ENCODE measurements at places on chromosomes 12 and 14.
A peak's percentile ranks its signal among the peaks of the same experiment; 100 is the strongest.

GRCh38 chr14:88823968-88824313 lies 510 bp upstream of the TTC8 start:
- DNase-seq = no peak

DNA sequence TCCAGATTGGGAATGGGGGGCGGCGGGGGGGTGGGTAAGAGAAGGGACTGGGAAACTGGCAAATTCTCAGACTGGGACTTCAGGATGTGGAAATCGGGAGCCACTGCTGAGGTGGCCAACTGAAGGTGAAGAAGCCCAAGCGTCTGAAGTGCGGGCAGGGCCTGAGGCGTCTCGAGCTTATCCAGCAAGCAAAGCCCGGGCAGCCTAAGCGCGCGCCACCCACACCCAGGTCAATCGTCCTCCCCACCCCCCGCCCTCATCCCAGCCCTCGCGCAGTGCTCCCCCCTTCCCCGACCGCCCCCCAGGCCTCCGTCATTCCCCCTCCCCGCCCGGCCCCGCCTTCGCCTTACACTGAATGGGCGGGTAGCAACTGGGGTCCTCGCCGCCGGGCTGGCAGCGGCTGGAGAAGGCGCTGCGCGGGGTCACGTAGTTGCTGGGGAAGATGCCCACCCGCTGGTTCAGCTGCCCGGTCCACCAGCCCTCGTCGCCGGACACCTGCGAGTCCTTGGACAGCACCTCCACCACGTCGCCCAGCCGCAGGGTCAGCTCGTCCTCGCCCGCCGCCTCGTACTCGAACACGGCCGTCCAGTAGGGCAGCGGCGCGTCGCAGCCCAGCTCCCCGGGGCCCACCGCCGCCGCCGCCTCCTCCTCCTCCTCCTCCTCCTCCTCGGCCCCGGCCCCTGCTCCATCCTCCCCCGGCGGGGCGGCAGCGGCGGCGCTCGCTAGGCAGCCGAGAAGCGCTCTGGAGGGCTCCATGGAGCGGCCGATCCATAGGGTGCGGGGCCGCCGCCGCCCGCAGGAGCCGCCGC lies 693 bp downstream of the MAP3K9 start:
- no peak for DNase-seq

- no peak for DNase-seq
Observed at GRCh38 chr12:67750513-67751183, 102.1 kb downstream of the DYRK2 start.

DNA sequence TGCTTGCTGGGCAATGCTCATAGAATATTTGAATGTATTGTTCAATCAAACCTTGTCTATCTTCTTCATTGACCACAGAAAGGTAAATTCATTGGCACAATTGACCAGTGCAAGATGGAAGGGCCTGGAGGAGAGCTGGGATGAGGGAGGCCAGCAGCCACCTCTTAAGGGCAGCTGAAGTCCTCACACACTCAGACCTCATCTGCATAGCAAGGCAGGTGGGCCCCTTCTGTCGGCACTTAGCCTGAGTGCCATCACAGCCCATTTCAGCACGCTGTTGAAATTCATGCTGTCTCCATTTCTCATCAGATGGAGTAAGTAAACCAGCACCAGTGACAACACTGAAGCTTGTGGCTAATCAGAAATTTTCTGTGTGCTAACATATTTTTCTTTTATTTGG lies 25.4 kb upstream of the HMGA2 start:
- DNase-seq = no peak

GRCh38 chr12:89355243-89356068 lies 3.2 kb upstream of the DUSP6 start:
- DNase-seq = no peak

DNA sequence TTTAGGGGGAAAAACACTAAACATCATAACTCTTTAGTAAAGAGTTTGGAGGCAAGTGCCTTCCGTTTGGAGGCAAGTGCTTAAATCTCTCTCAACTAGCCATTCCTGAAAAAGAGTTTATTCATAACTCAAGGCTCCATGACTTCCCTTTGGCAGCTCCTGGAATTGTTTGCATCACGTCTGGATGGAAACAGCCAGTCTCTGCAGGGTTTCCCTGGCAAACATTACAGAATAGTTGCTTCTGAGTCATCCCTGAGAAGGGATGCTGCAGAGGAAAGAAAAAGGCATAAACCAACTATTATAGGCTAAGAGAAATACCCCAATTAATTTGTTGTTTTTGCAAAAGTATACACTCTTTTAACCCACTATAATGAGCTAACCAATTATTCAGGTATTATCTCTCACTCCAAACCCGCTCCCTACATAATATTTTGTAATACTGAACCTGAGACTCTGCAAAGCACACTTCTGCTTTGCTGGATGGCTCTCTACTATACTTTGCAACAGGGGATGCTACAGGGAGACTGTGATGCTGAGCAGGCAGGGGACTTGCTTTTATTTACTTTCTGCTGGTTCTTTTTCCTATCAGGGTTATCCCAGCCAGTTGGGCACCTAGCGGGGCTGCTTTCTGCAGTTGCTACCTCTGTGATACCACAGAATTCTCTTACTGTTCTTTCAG lies 497.7 kb downstream of the FUT8 start:
- DNase-seq = no peak

DNA sequence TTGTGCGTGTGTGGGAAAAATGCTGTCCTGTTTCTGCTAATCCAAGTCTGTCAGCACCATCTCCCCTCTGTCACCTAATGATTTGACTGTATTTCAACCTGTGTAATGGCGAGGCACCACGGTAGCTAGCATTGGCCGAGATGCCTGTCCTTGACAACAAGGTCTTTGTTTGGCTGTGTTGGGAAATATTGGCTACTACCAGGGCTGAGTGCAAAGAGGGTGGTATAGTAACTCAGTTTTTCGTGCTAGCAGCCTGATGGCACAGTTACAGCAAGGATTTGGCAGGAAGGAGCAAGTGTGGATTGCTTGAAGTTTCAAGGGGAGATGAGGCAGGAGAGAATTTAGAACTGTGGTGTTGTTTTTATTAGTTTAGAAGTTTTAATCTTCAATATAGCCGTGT lies 440.3 kb upstream of the RGS6 start:
- no peak for DNase-seq

DNA sequence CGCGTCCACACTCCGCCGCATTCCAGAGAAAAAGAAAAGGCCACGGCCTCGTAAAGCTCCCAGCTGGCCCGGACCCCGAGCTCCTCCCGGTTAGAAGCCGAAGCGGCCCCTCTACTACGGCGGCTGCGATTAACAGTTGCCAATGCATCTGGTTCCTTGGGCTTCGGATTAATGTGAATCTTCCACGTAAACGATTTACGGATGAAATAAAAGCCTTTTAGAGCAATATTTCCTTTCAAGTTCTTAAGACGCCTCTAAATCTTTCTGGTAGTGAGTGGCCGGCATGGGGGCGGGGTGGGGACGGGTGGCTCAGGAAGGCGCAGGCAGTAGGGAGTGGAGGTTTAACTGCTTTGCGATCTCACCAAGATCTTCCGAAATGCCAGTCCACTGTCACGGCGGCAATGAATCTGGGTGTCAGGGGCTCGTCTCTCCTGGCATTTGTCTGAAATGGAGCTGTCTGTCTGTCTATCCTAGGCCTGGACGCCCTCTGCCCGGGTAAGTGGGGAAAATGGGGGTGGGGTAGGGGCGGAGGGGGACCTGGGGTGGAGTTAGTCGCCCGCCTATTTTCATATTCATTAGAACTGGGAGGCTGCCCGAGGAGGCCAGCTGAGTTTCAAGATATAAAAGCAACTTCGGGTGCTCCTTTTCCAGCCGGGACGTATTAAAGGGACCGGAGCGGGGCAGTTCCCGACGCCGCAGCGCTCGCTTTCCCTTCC lies 413 bp upstream of the ALX1 start:
- no peak for DNase-seq

- DNase-seq = peak; percentile 49
Observed at GRCh38 chr14:70907996-70908934, 1.0 kb downstream of the PCNX1 start.

DNA sequence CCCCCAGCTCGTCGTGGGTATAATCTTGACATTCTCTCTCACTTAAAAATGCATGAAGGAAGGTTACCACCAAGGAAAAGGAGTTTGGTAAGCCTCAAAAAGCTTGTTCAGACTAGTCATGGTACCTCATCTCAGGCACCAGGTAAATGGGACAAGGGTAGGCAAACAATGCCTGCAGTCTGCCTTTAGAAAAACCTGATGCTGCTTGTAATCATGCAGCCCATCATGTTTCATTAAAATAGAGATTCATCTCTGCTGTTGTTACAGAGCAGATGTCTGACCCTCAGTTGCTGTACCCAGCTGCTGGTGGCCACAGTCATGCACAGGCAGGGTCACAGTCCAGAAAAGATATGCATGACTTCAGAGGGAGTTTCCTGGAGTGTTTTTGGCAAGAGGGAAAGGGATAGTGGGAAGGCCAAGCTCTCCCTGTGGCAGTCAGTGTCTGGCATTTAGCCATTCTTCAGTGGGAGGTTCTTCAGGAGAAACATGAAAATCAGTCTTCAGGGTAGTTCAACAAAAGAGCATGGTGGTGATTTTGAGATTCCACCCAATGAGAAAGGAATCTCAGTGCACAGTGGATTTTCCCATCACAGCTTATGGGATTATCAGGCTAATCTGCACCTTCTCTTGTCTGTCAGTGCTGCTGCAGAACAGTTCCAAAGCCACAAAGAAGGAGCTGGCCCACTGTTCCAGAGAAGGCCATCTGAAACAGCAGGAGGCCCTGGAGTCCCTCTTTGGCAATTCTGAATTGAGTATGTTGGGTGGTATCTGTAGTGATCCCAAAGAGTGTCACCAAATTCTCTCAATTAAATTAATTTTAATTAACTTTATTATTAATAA lies 202.7 kb upstream of the FRMD6 start:
- no peak for DNase-seq

- peak; percentile 33 for DNase-seq
Observed at GRCh38 chr12:7716381-7716780, 5.1 kb downstream of the DPPA3 start.

- peak; percentile 72 for DNase-seq
Observed at GRCh38 chr14:93132472-93133065, 16.8 kb upstream of the ITPK1 start.

DNA sequence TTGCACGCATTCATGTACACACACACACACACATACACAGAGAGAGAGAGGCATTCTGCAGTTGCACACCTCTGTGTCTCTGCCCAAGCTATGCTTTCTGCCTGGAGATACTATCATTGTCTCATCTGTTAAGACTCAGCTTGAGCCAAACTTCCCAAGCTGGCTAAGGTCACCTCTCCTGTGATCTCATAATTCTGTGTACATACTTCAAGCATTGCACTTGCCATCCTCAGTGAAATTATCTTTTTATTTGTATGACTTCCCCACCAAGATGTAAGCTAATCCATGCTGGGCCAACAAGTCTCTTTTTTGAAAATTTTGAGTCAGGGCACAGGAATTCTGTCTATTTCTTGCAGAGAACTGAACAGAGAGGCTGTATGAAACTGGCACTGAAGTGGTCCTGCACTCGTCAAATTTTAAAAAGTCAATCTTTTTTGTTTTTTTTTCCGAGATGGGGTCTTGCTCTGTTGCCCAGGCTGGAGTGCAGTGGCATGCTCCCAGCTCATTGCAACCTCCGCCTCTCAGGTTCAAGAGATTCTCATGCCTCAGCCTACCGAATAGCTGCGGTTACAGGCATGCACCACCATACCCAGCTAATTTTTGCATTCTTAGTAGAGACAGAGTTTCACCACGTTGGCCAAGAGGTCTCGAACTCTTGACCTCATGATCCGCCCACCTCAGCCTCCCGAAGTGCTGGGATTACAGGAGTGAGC lies 44.3 kb downstream of the TMTC1 start:
- no peak for DNase-seq

DNA sequence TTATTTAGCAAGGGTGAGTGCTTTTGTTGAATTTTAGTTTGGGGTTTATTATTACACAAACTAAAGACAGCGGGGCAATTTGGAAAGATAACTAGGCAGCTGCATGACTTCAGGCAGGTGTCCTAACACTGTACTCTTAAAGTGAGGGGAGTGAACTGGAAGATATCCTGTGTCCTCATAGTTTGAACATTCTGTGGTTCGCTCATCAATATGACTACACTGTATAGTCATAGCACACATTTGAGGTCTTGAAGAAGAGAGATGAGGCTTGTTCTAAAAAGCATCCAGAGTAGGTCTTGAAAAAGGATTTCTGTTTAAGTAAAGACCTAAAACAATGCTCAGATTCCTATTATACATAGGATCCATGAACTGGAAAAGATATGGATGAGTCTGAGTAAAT lies 1.7 kb upstream of the MAP3K9 start:
- DNase-seq = no peak

GRCh38 chr14:65106736-65107135 lies 4.4 kb upstream of the MAX start:
- DNase-seq = no peak

- peak; percentile 74 for DNase-seq
Observed at GRCh38 chr12:49092086-49092815, 2.4 kb downstream of the DHH start.

- peak; percentile 57 for DNase-seq
Observed at GRCh38 chr14:72948481-72949138, 22.3 kb downstream of the DCAF4 start.

DNA sequence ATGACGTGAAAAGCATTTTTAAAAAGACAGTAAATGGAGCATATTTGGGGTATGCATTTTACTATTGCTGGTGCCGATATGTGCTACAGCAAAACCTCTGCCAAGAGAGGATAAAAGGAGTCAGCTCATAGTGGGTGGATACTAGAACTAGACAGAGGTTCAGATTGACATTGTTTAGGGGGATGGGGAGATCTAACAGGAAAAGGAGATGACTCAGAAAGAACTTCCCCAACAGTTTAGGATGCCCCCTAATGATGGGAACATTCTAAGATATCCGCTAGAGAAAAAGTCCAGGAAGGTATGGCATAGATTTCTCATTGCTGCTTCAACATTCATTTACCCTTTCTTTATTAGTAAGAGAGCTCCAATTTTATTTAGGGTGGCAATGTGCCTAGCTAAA lies 110.5 kb upstream of the CLEC14A start:
- DNase-seq = no peak

- DNase-seq = no peak
Observed at GRCh38 chr14:89236851-89237250, 180.2 kb downstream of the FOXN3 start.

DNA sequence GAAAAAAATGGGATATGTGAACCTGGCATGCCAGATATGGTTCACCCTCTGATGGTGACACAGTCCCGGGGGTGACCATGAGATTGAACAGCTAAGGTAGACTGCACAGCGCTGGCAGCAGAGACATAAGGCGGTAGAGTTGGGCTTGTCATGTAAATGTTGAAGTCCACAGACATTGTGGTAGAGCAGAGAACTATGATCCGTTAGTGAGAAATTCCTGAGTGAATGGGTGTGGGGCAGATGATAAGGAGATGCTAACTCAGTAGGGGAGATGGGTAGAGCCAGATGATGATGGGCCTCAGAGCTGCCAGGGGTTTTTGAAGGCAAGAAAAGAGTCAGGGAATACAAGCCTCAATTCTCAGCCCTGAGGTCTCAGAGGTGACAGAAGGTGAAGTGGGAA lies 51.1 kb upstream of the DNM1L start:
- DNase-seq = no peak

- no peak for DNase-seq
Observed at GRCh38 chr12:54049108-54049507, 4.5 kb upstream of the HOXC4 start.

Data from RPMI8226 (cell line).